Jurkat, Clone E6-1 (cell line): ENCODE measurements at places on chromosomes 5 and 9.

DNA sequence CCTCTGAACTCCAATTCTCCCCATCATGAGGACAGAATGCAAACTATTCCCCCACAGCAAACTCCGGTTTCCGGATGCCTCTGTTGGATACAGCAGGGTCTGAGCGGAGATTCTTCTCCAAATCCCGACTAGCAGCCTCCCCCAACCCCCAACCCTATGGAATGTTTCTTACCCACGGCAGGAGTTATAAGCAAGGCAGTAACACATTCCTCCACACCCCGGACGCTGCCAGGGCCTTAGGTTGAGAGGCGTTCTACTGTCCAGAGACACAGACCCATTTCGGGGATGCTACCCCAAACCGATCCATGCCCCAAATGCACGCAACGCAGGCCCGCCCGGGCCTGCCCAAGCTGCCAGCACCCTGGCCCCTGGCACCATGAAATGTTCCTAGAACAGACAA, 85.6 kb upstream of the LMX1B start:
- no peak for DNase-seq

DNA sequence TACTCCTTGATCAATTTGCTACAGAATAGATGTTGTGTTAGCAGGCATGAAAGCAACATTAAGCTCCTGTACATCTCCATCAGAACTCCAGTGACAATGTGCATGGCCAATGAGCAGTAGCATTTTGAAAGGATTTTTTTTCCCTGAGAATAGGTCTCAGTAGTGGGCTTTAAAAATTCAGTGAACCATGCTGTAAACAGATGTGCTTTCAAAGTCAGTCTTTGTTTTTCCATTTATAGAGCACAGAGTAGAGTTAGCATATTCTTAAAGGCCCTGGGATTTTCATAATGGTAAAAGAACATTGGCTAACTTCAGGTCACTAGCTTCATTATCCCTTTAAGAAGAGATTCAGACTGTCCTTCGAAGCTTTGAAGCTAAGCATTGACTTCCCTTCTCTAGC, 150.8 kb downstream of the VPS13A start:
- no peak for DNase-seq

DNA sequence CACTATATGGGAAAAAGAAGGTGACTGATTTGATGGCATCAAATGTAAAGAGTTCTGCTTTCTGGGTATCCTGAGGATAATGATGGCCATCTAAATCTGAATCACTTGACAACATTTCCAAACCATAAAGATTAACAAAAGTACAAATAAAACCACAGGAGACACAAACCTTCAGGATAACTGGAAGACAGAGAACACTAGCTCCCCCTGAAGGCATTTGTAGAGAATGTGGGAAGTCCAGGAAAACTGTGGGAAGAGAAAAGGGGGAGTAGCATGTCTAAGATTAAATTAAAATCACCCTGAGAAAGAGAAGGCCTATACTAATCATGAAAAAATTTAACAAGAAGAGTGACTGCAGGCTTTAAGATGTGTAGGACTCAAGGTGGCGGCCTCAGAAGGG, 116.2 kb downstream of the PRELID2 start:
- DNase-seq, result no peak

DNA sequence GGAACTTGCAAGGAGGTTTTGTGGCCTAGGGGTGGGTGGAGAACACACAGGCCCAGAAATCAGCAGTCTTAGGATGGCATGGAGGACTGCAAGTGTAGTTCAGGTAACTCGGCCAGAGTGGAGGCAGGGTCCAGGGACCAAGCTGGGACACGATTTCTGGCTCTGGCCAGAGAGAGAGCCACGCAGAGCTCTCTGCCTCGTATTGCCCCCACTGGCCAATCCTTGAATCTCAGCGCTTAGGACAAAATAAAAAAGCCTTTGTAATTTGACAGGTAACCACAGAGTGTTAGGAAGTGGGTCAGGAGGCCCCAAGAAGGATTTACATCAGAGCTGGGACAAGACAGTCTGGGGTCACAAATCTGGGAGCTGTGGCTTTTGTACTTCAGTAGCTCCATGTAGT, 11.7 kb downstream of the MAP3K1 start:
- peak; percentile 16 for DNase-seq

GRCh38 chr9:93225417-93225816, 41.5 kb downstream of the WNK2 start:
- DNase-seq, result no peak

DNA sequence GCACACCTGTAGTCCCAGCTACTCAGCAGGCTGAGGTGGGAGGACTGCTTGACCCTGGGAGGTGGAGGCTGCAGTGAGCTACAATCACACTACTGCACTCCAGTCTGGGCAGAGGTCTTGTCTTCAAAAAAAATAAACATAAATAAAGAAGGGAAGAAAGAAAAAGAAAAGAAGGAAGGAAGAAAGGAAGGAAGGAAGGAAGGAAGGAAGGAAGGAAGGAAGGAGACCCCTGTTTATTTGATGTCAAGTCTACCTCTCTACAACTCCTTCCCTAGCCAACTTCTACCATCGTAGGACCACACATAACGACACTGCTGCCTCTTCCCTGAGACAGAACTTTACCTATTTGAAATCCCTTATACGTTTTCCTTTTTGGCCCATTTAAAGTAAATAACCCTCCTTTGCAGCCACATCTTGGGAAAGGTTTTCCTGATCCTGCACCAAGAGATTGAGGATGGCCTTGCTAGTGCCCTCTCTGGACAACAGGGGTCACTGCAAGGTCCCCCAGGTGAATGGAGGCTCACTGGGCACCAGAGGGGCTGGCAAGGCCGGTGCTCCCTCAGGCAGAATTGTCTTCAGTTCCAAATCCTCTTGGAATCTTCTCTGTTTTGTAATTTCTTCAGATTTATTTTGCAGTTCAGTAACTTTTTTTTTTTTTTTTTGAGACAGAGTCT, 10.5 kb downstream of the RPS14 start:
- no peak for DNase-seq

- DNase-seq, result no peak
These were observed 2111.3 kb downstream of the MAT2B start for GRCh38 chr5:165616490-165617405.

- no peak for DNase-seq
These were observed 319.7 kb upstream of the RFX3 start for GRCh38 chr9:3845549-3845948.

DNA sequence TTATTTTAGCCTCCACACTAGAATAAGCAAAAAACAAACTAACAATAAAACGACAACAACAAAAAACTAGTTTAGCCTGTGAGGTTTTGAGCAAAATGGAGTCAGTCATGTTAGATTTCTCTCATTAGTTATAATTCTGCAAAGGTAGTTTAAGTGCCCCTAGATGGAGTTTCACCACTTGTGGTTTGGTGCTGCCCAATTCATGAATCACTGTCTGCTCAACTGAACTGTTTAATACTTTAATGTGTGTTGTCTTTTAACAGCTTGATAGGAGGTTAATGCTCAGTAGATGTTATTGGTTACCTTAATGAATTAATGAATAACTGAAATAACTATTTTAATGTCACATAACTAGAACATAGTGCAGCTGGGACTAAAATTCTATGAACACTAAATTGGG, 3.5 kb upstream of the PLAA start:
- DNase-seq, result no peak

- no peak for DNase-seq
These were observed 2.1 kb downstream of the EDIL3 start for GRCh38 chr5:84382363-84383295.

DNA sequence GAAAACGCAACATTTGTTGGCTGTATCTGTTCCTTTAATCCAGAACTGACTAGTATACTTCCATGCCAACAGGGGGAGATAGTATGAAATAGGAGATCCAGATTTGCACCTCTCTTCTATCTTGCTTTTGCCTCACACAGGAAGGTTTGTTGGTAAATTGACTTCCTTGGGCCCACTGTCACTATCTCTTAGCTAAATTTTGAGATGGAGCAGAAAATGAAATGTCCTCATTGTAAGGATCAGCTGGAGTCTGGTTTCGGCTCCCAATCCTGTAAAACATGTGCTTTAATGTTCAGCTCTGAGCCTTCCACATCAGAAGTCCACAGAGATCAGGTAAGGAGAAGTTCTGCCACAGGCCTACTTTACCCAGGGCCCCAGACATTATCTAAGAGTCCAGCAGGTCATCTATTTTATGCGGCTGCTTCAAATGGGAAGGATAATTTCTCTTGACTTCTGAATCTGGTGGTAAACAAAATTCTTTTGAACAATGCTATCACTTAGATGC, 176.8 kb downstream of the FER start:
- peak; percentile 48 for DNase-seq

GRCh38 chr5:118146824-118147223, 841.5 kb downstream of the DTWD2 start:
- DNase-seq, result no peak

- DNase-seq, result no peak
These were observed 19.0 kb upstream of the PSIP1 start for GRCh38 chr9:15529566-15530324.

DNA sequence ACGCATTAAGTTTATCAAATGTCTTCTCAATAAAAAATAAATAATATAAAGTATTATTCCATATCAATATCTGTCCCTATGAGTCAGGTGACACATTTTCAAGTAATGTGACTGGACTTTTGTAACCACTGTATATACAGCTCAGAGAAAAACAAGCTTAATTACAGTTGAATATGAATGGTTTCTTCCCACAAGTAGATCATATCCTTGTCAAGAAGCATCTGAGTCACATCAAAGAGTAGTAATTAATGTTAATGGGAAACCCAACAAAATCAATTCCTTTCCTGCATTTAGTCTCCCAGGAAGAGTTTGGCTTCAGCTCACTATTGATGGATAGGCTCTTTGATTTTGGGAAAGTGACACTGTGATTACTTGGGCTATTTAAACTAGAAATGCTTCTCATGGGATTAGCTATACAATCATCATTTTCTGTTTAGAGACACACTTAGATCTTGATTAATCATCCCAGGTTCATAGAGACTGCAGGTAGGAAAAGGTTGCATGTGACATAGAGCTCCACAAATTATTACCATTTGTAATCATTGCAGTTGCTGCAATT, 292.9 kb downstream of the GABRG2 start:
- no peak for DNase-seq

- DNase-seq, result no peak
These were observed 34.5 kb downstream of the TXNDC8 start for GRCh38 chr9:110303133-110303532.

DNA sequence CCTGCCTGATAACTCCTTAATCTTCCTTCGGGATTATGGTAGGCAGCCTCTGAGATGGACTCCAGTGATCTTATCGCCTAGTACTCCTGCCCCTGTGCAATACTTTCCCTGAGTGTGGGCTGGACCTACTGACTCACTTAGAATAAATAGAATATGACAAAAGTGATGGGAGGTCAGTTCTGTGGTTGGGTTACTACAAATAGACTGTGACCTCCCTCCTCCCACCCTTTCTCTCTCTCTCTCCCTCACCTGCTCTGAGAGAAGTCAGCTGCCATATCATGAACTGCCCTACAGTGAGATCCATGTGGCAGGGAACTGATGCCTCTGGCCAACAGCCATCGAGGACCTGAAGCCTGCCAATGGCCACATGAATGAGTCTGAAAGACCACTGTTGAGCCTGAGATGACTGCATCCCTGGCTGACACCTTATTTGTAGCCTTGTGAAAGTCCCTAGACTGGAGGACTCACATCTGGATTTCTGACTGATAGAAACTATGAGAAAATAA, 31.7 kb downstream of the NRG2 start:
- DNase-seq, result no peak

GRCh38 chr5:100535060-100536005, at the start of gene FAM174A:
TSS of gene FAM174A (plus strand) at chr5:100535374. CDS start at chr5:100535531, 157 bp downstream.
- peak; percentile 94 for DNase-seq

- DNase-seq, result no peak
These were observed 89.9 kb downstream of the PIP5K1B start for GRCh38 chr9:68794898-68795297.

- DNase-seq, result no peak
These were observed 276.7 kb upstream of the KIF2A start for GRCh38 chr5:62029303-62029702.

GRCh38 chr9:107078061-107078460, 205.0 kb upstream of the RAD23B start:
- no peak for DNase-seq

DNA sequence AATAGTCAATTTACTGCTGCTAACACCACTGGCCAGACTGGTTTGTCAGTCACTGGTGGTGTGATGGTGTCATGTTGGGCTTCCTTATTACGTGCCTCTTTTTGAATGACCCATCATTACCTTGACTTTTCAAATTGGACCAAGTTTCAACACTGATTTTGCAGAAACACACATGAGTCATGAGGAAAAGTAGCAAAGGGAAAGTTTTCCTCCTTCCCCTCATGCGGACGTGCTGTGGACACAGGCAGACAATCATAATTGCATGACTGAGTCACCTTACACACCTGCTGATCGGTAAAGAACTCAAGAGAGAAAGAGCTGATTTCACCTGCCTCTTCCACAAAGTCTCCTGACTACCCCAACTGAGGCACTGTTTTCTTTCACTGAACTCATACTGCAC, 324.5 kb downstream of the ARRDC3 start:
- DNase-seq, result no peak

GRCh38 chr5:54909911-54910870, 75.2 kb downstream of the ESM1 start:
- no peak for DNase-seq

DNA sequence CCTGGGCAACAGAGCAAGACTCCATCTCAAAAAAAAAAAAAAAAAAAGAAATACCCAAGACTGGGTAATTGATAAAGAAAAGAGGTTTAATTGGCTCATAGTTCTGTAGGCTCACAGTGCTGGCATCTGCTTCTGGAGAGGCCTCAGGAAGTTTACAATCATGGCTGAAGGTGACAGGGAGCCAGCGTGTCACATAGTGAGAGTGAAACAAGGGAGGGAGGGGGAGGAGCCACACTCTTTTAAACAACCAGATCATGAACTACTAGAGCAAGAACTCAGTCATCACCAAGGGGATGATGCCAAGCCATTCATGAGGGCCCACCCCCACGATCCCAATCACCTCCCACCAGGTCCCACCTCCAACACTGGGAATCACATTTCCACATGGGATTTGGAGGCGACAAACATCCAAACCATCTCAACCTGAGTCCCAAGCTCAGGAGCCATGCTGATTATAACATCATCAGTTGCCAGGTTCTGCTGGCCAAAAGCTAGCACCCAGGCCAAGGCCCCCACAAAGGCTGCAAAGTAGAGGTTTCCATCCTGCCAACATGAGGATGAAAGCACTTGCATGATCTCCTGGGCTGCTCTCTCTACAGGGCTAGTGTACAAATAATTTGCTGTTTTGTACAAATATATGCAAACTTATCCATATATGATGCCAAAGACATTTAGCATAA, 15.3 kb downstream of the DENND1A start:
- no peak for DNase-seq

GRCh38 chr5:59095480-59095879, 512.6 kb downstream of the RAB3C start:
- DNase-seq, result no peak
